Nucleus accumbens (tissue), 56 donors: ENCODE measurements at places on chromosomes 5 and 9.

DNA sequence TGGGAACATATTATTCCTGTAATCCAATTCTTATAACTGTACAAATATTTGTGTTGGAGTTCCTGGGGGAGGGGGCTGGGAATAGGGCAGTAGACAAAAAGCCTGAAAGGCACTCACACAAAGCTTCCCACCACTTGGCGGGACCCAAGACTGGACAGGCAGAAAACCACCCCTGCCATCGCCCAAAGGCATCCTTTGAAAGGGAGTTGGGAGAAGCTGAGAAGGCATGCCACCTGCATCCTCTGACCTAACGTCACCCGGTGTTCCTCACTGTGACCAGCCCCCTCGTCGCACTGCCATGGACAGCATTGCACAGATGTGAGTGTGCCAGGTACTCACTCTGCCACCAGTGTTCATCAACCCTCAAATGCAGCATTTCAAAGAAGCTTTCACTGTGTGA is 80.6 kb upstream of the SMIM23 start:
- no peak for DNase-seq

DNA sequence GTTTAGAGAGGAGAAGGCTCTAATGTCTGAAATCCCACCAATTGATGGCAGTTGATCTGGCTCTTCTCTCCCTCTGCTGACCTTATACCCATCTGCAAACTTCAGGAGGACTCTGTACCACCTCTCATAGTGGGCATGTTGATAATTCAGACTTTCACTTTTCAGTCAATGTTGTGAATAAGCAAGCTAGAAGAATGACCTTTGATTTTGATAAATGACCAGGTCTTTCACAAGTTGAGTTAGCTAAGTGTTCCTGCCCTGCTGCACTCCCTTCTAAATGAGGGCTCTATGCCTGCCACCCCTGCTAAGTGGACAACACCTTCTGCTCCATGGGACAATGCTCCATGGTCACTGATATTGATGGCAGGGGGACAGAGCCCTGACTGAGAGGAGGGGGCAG is 74.7 kb downstream of the SPRY4 start:
- no peak for DNase-seq

GRCh38 chr9:32558408-32558934 is 6.1 kb upstream of the TOPORS start:
- no peak for DNase-seq

GRCh38 chr9:87180841-87181240 is 233.5 kb upstream of the GAS1 start:
- DNase-seq = no peak

DNA sequence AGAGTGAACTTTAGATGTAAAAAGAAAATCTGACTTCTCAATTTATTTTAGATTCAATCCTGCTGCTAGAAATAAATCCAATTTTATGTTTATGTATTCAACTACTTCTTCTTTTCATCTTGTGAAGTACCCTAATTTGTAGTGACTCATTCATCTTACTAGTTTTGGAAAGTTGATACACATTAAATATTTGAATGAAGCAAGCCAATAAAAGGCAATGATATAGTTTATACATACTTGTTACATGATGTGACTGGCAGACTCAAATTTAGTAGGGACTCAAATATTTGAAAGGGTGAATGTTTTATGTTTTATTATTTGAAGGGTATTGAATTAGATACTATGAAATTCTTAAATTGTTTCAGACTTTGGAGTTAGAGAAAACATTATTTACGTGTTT is 34.7 kb downstream of the CSNK1G3 start:
- no peak for DNase-seq

DNA sequence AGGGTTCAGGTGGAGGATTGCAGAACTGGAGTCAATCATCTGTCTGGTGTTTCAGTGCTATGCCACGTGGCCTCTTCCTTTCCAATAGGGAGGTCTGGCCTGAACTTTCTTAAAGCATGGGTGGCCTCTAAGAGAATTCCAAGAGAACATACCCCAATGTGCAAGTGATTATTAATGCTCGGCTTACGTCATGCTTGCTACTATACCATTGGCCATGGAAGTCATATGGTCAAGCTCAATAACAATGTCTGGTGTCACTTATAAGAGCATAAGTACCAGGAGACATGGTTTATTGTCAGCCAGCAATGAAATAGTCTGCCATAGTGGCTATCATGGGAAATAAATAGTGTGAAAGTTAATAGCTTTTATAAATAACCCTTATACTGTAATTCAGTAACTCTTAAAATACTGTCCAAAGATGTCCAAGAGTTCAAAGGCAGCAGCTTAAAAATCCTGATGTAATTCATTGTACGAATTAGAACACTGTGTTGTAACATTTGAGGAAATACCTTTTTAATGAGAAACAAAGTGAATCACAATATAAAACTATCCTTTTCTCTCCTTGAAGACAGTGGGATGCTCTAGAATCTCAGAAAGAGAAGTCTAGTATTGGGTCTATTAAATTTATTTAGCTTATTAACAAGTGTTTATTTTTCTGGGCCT is 355.4 kb upstream of the PRR16 start:
- no peak for DNase-seq

DNA sequence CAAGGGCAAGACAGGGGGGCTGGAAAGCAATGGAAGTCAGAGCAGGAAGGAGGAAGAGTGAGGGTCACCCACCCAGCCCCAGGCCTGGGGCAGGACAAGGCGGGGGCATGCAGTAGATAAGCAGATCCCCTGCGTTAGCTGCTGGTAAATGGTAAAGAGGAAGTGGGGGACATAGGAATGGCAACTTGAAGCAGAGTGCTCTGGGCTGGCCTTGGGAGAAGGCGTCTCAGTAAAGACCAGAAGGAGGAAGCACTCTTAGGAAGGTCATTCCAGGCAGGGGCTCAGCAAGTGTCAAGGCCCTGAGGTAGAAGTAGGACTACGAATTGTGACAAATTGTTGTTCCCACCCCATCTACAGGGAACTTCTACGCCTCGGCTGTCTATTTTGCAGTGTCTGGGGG is 15.1 kb downstream of the TCOF1 start:
- DNase-seq = no peak
